Cortex of kidney (tissue), 1 donor: ENCODE measurements at places on chromosomes 1 and 21.

- no peak for DNase-seq
Observed at GRCh38 chr1:39158327-39159086, 46.0 kb upstream of the MACF1 start.

GRCh38 chr1:159965263-159965662 lies 11.2 kb upstream of the SLAMF9 start:
- no peak for DNase-seq

GRCh38 chr1:83807821-83808220 lies 191.1 kb downstream of the TTLL7 start:
- DNase-seq, result no peak

DNA sequence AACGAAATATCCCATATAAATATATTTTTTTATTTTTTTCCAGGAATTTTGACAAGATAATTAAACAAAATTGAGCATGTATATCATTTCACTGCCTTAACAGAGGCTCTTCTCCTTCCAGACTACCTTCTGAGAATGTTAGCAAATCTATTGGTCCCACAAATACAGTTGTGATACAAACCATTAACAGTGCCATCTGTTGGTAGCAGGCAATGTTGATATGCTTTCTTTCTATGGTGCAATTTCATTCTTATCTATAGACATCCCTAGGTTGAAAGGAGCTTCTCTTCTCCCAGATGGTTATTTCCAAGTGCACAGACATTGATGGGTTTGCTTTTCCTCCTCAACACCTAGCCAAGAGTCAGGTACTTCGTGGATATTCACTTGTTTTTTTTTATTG lies 303.6 kb downstream of the USH2A start:
- no peak for DNase-seq

DNA sequence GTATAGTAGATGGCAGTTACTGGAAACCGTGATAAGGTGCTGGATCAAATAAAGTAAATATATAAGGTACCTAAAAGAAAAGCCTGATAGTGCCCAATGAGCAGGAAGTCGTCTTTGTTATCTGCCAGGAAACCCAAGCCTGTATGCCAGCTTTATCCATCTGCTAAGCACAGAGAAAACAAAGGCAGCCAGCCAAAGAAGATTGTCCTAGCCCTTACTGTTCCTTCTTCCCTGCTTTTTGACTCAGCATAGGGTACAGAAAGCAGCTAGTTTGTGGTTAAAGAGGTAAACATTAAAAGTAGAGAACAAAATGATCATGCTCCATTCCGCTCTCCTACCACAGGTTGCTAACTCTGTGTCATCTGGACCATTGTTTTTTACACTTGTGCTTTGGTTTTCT lies 10.1 kb downstream of the KRTAP22-2 start:
- DNase-seq, result no peak

GRCh38 chr1:209398313-209398991 lies 185.1 kb upstream of the CAMK1G start:
- DNase-seq, result no peak

DNA sequence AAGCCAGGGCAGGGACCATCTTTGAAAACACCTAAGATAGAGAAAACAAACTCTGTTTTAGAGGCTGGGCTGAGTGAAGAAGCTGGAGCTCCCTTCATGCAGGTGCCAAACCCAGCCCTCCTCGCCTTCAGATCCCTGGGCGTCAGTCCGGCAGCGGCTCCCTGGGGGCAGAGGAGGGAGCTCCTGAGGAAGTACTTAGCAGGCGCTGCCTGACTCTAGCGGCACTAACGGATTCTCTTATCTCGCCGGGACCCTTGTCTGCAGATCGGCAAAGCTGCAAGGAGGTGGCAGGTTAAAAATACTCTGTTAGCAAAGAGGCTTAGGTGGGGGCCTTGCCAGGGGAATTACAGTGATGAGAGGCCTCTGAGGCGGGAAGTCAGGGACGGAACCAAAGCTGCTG lies 79.6 kb downstream of the PLXNA2 start:
- DNase-seq, result no peak

- no peak for DNase-seq
Observed at GRCh38 chr1:14442669-14443068, 155.8 kb upstream of the KAZN start.

- no peak for DNase-seq
Observed at GRCh38 chr1:171674431-171675405, 22.2 kb upstream of the MYOC start.

- DNase-seq, result no peak
Observed at GRCh38 chr1:36142121-36142520, 7.2 kb downstream of the TRAPPC3 start.

- no peak for DNase-seq
Observed at GRCh38 chr1:67711158-67711854, 26.3 kb downstream of the GADD45A start.

GRCh38 chr1:31299365-31299764 lies 2.5 kb downstream of the ZCCHC17 start:
- DNase-seq, result no peak

DNA sequence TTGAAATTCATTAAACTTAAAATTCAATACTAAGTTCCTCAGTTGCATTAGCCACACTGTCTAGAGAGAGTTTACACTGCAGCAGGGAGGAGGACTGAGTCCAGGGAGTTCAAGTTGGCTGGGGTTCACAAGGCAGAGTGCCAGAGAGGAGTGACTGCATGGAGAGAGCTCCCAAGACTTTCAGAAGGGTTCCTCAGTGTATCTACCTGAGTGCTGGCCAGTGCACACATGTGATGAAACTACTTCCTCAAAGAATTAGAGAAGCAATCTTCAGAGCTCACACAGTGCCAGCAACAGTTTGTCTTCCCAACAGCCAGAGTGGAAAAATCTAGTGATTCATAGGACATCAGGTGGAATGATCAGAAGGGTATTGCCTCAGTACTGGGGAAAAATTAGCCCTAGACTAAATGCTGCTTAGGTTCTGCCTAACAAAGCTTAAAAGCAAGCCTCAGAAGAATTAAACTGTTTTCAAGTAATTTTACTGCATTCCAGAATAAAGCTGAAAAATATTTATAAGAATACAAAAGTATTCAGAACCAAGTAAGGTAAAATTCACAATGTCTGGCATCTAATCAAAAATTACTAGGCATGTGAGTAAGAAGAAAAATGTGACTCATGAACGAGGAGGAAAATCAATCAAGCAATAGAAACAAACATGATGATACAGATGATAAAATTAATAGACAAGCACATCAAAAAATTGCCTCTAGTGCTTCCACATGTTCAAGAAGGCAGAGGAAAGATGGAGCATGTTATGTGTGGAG lies 10.4 kb upstream of the WNT3A start:
- DNase-seq, result no peak

- no peak for DNase-seq
Observed at GRCh38 chr1:203081465-203082230, 4.2 kb downstream of the MYOG start.

GRCh38 chr1:17313530-17314309 lies 5.7 kb downstream of the PADI4 start:
- DNase-seq, result no peak

DNA sequence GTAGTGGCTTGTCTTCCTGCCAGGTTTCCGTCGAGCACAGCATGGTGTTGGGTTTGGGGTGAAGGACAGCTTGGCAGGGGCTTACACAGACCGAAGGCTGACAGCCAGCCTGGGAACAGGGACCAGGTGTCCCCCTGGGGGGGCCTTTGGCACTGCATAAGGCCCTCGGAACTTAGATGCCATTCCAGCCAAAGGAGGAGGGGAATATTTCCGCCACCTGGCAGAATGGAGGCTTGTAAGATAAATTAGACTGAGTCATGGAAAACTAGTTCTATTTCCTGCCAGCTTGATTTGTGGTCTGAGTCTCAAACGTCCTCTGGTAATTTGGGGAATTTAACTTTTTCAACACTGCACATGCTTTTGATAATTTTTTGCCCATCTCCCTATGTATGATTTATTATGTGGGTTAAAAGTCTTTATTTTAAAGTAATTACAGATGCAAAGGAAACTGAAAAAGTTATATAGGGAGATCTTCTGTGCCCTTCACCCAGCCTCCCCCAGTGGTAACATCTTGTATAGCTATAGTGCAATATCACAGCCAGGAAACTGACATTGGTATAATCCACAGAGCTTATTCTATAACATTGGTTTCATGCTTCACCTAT lies 11.5 kb upstream of the TMEM51 start:
- no peak for DNase-seq

GRCh38 chr1:27979151-27979858 lies 19.5 kb downstream of the XKR8 start:
- DNase-seq, result no peak

- no peak for DNase-seq
Observed at GRCh38 chr1:168145184-168146159, 8.7 kb upstream of the GPR161 start.

DNA sequence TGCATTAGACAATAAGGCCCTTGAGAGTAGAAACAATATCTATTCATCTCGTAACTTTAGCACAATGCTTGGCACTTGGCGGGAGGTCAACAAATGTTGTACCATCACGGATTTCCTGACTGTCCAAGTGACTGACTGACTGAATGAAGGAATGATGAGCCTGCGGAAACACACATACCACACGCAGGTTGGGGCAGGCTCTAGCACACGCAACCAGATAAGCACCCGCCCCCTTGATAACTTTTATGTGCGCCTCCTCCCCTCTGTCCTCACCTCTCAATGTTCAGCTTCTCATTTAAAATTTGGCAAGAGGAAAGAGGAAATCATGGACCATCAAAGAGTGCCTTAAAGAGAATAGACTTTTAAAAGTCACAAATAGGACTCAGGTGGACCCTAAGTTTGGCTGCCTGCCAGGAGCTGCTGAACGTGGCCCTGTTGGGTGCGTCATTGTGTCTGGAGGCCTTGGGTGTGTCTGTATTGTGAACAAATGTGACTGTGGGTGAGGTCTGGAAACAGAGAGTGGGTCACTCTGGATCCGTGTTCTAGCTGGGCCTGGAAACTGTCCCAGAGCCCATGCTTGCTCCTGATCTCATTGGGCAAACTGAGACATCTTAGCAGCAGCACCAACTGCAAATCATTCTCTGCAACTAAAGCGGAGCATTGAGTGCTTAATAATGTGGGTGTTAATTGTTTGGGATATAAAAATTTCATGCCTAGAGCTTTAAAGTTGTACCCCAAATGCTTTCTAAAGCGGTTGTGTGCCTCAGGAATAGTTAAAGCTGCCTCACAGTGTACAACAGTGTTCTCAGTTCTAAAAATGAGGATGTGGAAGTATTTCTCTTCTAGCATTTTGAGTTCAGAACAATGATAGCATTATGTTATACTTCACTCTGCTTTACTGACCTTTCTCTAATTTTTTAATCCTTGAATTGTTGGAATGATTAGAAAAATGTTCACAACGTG lies 47.6 kb upstream of the ABCG1 start:
- no peak for DNase-seq

DNA sequence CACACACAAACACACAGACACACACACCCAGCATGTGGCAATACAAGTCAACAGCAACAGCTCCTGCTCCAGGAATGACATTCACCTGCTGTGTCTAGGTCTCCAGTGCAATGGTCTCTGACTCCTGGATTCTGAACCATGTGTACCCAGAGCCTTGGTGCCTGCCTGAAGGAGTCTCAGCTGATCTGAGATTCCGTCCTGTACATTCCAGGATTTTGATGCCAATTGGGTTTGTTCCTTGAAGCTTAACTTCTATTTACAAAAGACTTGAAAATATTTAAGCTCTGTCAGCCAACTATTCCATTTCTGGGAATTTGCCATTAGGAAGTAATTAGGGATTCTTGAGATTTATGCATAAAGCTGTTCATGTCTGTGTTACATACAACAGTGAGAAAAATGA lies 85.4 kb upstream of the LRRC8D start:
- no peak for DNase-seq

DNA sequence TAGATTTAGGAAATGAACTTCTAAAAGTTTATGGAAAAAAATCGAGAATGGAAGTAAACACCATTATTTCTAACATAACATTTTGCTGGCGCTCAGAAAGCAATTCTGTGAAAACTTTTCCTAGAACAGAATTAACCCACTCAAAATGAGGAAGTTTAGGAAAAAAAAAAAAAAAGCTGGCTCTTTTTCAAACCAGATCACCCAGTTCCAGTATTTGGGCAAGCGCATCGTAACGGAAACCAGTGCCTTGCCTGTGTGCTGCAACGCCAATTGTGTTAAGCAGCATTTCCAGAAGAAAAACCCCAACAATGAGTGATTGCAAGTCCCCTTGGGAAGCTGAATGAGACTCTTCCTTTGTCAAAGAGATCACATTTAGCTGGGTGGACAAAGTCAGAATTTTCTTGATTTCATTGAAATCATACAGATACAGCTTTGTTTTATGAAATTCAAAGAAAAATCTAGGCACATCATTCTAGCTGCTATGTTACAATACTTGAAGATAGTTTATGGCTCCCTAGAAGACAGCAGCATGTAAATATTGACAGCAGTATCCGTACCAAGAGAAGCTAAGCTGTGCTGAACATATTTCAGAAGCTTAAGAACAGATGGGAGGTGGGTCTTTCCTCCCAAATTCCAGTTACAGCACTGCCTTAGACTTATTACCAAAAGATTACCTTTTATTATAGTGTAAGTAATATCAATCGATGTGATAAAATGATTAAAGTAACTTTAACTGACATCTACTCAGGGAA lies 113.4 kb downstream of the ERG start:
- DNase-seq, result no peak

- DNase-seq, result no peak
Observed at GRCh38 chr1:196544617-196545016, 63.6 kb downstream of the KCNT2 start.

GRCh38 chr21:21851657-21852056 lies 853.4 kb downstream of the NCAM2 start:
- DNase-seq, result no peak

DNA sequence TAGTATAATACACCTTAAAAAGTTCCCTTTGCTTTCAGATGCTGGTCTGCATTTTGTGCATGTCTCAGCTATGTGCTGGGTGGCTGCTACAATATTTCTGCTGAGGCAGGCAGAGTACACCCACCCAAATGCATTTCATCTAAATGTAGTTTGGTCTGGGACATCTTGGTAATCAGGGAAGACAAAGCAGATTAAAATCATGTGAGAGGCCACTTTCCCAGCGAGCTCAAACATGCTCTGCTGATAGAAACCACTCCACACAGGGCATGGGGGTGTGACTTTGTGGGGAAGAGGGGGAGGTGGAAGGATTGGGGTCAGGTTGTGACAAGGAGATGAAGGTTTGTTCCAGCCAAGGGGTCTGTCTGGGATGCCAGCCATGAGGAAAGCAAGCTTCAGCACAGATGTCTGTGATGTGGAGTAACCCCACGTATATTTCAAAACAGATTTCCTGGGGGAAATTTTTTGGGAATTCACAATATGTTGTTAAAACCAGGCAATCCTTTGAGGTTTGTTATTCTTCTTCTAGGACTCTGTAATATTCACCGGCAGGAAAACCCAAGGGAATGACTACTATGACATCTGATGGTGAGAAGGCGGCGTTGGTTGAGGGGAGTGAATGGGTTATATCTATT lies 255.1 kb upstream of the FGGY start:
- DNase-seq, result no peak

DNA sequence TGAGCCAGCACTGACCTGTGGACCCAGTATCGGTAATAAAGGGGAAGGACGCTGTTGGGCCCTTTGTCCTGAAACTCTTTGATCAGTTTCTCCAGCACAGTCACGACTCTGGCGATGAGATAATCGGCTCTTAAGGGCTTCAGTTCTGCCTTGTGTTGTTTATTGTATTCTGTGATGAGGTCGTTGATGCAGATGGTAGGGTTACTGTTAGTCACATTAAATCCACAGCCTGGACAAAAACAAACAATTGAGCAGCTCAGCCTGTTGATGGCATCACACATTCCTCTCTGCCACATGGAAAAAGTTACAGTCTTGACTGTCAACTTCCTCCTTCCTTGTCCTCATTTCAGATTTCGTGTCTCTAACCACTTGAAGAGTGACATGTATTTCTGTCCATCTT lies 57.6 kb downstream of the SIM2 start:
- DNase-seq, result no peak

- DNase-seq, result no peak
Observed at GRCh38 chr1:171141688-171142415, 43.2 kb upstream of the FMO2 start.
